ENCODE measurements at places on chromosomes 1 and 21.

GRCh38 chr1:20848162-20848561 is 61.1 kb upstream of the HP1BP3 start:
- DNase-seq, result no peak

DNA sequence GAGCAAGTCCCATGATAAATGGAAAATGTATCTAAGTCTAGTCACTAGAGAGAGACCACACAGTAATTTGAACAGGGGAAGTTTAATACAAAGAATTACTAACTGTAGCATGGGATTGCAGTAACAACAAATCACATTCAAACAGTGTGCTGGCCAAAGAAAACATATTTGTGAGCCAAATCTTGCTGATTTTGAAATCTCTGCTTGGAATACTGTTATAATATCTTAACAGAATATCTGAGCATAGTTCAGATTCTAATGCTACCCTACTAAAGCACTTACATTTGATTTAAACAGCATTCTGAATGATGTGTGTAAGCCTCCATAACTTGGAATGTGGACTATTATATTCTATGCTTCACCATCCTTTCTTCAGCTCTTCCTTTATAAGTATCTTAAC is 270.0 kb upstream of the BRINP3 start:
- no peak for DNase-seq

DNA sequence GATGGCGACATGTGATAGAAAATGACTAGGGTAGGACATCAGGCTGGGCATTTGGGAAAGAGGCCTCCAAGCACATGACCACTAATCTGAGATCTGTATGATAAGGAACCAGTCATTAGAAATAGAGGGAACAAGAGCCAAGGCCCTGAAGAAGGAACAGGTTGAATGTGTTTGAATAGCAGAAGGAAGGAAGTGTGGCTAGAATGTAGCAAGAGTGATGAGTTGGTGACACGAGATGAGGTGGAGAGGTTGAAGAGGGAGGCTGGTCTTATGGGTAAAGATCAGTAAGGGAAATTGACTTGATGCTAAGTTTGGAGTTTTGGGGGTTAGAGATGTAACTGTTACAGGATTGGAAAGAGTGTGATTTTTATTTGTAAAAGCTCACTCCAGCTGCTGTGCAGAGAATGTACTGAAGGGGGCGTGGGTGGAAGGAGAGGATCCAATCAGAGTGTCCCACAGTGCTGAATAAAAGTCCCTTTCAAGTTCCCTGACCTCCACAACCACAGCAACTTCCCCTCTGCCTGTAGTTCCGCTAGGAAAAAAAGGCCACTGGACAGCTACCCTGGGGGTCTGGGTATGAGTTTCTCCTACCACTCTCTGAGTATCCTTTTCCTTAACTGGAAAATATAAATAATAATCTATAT is 295.0 kb downstream of the OMA1 start:
- DNase-seq, result no peak

DNA sequence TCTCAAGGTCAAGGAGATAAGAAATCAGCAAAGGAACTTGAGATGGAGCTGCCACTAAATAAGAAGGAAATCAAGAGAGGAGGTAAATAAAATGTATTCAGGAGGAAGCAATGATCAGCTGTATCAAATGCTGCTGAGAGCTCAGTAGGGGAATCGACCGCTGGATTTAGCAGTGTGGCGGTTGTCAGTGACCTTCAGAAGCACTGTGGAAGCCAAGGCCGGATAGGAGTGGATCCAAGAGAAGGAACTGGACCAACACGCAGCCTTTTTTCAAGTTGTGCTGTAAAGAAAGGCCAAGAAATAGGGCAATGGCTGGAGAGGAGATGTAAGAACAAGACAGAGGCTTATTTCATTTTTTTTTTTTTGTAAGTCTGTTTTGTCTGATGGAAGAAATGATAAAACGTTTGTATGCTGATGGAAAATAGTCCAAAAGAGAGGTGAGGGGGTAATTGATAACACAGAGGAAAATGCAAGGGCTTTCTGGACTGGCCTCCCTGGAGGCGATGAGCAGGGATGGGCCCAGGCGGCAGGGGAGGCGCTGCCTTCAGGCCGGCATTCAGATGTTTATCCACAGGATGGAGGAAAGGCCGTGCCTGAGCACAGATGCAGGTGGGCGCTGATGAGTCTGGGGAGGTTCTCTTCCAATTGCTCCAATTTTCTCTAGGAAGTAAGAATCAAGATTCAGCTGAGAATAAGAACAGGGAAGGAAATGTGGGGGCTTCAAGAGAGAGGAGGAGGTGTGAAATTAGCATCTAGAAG is 17.5 kb upstream of the FAM43B start:
- no peak for DNase-seq

DNA sequence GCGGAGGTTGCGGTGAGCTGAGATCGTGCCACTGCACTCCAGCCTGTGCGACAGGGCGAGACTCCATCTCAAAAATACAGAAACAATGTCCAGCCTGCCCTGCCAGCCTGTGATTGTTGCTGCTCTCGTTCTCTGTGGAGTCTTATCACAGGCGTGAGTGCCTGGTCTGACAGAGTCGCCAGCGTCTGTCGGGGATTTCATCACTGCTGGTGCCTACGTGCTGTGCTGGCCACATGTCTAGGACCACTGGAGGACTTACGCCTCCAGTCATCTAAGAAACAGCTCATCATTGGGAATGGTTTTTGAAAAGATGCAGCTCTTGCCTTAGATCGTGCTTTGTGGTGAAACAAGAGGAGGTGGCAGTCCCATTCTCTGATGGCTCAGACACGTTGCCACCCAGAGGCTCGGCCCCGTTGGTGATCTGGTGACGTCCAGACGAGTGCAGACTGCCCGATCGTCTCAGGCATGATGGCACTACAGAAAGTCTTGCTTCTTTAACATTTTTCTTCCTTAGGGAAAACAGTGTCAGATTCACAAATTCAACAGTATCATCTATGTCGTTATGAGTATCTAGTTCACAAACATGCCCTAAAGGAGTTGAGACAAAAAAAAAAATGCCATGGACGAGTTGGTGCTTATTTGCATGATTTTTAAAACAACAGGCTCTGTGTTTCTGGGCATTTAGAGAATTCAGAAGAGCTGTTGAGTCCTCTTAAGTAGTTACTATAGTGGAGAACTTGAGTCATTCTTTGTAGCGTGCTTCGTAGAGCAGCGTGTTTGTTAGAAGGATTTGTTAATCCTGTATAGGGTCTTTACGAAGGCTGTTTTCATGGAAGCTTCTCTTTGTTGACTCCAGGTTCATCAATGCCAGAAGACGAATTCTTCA is 47.5 kb downstream of the CBS start:
- no peak for DNase-seq

DNA sequence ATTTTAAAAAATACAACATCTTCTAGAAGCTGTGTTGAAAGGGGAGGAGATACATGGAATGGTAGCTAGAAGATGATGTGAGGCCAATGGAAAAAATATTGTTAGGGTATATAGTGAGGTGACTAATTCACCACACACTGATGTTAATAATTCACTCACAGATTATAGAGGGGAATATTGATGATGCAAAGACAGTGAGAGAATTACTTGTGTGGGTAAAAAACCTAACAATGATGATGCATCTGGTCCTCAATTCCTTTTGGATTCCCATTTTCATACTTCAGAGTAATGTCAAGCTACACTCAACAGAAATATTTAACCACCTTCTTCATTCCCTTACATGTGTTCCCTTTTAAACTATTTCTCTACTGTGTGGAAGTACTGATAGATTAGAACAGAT is 169.5 kb upstream of the DPYD start:
- DNase-seq, result no peak

- no peak for DNase-seq
Observed at GRCh38 chr21:15057285-15057684, 7.5 kb downstream of the NRIP1 start.

DNA sequence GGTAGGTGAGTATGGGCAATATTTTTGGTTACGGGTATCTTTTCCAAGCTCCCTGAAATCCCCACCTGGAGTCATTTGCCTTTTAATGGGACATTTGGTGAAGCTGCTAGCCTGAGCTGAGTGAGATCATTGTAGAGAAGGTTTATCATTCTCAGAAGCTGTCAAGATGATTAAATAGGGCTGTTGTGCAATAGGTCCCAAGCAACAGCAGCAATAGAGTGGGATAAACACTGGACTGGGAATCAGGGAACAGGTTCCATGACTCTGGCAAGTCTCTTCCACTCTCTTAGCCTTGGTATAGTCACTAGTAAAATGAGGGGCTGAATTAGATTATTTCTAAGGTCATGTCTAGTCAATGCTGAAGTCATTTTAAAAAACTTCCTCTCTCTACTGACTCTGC is 30.3 kb upstream of the FAM78B start:
- DNase-seq, result no peak

DNA sequence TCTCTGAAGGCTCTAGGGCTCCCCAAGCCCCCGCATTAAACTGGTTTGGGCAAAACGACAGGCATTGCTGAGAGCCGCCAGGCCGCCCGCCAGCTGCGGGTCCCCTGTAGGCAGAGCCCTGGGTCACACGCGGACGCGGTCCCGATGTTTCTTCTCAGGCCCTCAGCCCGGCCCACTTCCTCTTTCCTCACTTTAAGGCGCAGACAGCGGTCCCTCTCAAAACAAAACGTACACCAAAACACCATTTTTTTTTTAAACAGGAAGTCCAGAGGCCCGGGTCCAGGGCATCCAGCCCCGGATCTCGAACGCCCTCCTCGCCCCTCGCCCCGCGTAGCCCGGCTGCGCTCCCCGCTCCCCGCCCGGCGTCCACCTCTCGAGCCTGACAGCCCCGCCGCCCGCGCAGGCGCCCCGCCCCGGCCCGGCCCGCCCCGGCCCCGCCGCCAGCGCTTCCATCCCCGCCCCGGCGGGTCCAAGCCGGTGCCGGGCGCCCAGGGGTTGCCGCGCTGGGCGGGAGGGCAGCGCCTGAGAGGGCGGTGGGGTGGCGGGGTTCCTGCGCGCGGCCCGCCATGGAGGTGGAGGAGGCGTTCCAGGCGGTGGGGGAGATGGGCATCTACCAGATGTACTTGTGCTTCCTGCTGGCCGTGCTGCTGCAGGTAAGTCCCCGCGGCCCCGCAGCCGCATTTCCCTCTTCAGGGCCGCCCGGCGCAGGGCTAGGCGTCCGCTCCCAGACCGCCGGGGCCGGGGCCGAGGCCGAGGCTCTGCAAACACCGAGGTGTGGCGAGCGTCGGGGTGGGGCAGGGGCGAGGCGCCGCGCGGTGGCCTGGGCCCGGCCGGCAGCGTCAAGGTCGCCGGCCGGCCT is at the start of gene SLC22A15:
SLC22A15 (plus strand) TSS at position 452 of the 859 bp plus-strand sequence; CDS start at position 567, 115 bp downstream.
- no peak for DNase-seq

GRCh38 chr1:15577691-15578090 is 7.2 kb downstream of the AGMAT start:
- DNase-seq, result no peak

DNA sequence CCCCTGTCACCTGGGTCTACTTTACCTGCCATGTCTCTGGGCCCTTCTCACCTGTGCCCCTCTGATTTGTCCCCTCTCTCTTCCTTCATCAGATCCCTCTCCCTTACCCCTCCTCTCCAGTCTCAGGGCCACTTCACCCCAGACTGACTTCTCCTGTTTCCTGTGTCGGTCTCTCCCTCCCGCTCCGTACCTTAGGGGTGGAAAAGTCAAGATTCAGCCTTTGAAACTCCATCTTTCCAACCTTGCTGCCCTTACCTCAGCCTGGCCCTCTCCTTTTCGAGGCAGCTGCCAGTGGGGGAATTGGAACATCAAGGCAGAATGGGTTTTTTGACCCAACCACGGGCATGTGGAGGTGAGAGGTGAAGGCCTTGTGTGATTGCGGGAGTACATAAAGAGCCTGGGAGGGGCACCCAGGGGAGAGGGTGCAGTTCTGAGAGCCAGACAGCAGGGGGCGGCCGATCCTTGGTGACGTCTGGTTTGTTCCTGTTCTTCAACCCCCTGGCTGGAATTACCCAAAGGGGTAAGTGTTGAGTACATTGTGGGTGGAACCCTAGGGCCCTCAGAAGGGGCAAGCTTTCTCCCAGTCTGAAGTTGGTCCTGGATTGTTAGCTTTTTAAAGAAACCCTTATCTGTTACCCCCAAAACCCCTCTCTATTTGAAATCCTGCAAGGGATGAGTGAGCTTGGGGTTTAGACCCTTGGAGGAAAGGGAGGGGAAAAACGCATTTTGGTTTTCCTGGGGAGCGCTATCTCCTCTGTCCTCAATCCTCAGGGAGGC is 12.3 kb upstream of the DMBX1 start:
- DNase-seq, result peak; percentile 66

DNA sequence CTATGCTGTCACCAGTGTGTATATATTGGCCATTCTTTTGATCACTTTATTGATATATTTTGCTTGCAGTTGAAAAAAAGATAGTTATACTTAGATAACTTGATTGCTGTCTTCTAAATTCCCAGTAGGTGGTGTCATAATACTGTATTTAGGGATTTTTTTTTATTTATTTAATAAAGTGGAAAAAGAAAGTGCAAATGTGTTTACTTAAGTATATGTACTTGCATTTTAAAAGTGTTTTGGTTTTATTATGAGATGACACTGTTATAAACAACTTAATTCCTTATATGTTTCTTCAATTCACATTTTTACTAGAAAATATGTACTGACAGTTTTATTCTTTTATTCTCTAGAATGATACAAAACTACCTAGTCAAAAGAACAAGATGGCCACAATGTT is 164.8 kb downstream of the USP25 start:
- no peak for DNase-seq

DNA sequence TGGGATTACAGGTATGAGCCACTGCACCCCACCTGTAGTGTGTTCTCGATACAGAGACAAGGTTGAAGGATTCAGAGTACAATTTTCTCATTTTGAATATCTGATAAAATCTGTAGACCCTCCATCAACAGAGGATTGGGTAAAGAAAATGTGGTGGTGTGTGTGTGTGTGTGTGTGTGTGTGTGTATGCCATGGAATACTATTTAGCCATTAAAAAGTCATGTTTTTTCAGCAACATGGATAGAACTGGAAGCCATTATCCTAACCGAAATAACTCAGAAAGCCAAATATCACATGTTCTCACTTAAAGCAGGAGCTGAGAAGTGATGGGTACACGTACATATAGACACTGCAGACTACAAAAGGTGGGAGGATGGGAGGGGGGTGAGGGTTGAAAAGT is 57.9 kb downstream of the TRAF5 start:
- DNase-seq, result no peak

GRCh38 chr1:2835650-2836159 is 34.2 kb upstream of the TTC34 start:
- DNase-seq, result no peak

- DNase-seq, result no peak
Observed at GRCh38 chr1:23589585-23589986, 30.3 kb upstream of the ID3 start.

GRCh38 chr1:224541072-224541790 is 74.9 kb upstream of the CNIH3 start:
- no peak for DNase-seq

- DNase-seq, result no peak
Observed at GRCh38 chr1:88104236-88104635, 579.8 kb upstream of the PKN2 start.

DNA sequence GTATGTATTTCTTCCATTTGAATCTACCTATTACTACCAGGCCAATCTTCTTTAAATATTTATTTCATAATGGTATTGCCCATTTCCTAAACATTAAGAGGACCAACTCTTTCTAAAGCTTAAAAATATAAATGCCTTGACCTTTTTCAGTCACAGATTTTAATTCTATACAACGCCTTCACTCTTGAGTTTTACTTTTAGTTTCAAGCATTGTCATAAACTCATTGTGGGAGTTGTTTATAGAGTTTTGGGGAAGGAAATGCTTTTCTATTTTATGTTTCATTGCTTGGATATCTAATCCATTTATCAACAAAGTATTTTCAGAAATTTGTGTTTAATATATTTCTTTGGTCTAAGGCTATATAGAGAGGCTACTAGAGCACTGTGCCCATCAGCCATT is 155.8 kb downstream of the DPYD start:
- DNase-seq, result no peak

GRCh38 chr1:155794605-155795245 is 62.3 kb downstream of the GON4L start:
- no peak for DNase-seq

Data from NCI-H1436 (cell line).